ENCODE measurements at places on chromosomes 7 and 10.

GRCh38 chr7:159000859-159001435 lies 143.7 kb downstream of the VIPR2 start:
- DNase-seq: no peak

DNA sequence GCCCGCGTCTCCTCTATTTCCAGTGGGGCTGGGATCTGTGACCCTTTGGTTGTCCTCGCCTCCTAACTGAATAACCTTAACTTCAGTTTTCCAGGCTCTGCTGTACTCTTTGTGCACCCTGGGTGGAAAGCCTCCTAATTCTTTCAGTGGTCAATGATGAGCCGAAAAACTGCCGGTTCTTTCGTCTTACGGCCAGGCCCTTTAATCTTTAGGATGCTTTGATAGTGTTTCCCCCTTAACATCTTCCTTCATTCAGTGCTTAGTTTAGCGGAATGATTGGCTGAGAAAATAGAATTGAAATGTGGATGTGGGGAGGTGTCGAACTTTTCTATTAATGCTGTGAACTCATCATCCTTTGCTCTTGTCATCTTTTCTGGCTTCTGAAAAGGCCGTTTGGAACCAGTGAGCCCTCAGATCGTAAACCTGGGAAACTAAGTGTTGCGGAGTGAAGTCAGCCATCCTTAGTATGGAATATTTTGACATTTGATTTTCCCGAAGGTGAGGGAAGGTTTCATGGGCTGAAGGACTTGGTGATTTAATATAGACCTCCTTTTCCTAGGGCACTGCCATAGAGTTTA lies 847 bp downstream of the GARS1 start:
- no peak for DNase-seq

DNA sequence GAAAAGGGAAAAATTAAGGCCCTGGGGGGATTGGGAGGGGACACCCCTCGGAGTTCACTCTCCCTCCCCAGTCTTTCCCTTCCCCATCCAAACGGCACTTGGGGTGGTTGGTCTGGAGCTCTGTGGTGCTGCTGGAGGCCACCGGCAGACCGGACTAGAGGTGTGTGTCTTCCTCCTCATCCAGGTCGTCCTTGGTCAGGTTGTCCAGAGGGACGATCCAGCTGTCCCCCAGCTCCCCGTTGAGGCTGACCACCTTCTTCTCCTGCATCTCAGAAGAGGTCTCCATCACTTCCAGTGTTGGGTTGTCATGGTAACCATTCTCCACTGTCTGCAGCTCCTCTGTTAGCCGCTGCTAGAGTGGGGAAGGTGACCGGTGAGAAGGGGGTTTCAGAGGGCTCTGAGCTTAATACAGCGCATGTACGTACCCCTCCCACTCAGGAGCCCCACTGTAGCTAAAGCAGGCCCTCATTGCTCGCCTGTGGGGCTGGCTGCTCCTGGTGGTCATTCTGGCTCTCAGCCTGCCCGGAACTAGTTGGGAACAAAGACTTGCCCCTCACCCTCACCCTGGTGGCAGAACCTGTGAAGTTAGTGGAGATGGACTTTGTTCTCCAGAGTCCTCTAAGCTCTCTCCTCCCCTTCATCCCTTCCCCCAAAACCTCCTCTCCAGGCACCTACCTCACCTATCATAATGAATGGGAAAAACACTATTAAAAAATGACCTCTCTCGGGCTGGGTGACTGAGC lies 52.1 kb downstream of the PODXL start:
- no peak for DNase-seq

- DNase-seq: no peak
These were observed 13.3 kb downstream of the HOXA4 start for GRCh38 chr7:27116962-27117886.

- no peak for DNase-seq
These were observed 15.3 kb downstream of the JAZF1 start for GRCh38 chr7:28165261-28165660.

DNA sequence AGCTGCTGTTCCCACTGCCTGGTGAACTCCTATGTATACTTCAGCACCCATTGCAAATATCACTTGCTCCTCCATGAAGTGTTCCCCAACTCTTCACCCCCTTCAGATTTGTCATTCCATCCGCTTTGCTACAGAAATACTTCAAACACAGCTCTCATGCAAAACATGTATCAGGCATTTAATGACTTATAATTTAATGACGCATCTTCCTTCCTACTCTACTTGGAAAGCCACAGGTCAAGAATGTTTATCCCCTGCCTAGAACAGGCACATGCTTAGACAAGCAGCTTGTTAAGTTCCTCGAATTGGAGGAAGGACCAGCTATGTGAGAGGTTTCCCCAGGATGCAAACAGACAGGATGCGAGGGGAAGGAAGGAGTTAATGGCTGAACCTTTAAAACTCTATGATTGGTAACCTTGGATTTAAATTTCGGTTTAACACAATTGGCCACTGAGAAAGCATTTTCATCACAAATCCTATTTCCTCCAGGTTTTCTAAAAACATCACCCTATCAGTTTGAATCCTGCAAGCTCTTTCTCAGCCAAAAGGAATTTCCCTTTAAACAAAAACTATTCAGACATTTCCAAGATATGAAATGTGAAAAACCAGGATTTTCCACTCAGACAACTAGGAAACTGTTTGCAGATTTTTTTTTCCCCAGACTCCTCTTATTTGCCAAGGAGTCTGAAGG lies 11.5 kb downstream of the CREB3L2 start:
- no peak for DNase-seq

GRCh38 chr10:48582970-48583369 lies 21.9 kb downstream of the ARHGAP22 start:
- DNase-seq: no peak

DNA sequence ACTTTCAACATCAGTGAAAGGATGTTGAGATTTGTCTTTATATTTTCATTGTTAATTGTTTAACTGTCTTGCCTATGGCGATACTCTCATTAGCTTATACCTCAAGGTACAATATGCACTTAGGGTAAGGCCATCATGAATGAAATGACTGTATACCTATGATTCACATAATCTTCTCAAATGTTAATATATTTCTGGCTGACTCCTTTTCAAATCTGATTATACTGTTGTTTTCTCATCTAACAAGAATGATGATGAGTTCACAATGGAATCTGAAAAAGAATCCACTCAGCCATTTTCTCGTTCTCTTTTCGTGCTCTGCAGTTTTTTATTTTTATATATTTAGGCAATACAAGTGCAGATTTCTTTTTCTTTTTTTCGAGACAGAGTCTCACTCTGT lies 159.1 kb downstream of the ARHGAP12 start:
- no peak for DNase-seq

GRCh38 chr10:35674843-35675242 lies 32.7 kb upstream of the FZD8 start:
- DNase-seq: no peak

GRCh38 chr10:3666525-3667302 lies 118.3 kb downstream of the KLF6 start:
- peak; percentile 73 for DNase-seq

GRCh38 chr10:84177541-84178141 lies 4.0 kb downstream of the GPR15LG start:
- no peak for DNase-seq

- no peak for DNase-seq
These were observed 295.9 kb upstream of the NFE2L3 start for GRCh38 chr7:25855854-25856782.

- DNase-seq: no peak
These were observed 96.6 kb downstream of the ZNF438 start for GRCh38 chr10:30935078-30935477.

GRCh38 chr10:116014871-116015582 lies 258.0 kb downstream of the GFRA1 start:
- DNase-seq: no peak

- no peak for DNase-seq
These were observed 8.1 kb downstream of the DOCK1 start for GRCh38 chr10:126913316-126913715.

GRCh38 chr10:78579995-78580394 lies 488.8 kb upstream of the ZMIZ1 start:
- DNase-seq: no peak

- DNase-seq: peak; percentile 84
These were observed 31.2 kb downstream of the TBXAS1 start for GRCh38 chr7:139860090-139860775.

DNA sequence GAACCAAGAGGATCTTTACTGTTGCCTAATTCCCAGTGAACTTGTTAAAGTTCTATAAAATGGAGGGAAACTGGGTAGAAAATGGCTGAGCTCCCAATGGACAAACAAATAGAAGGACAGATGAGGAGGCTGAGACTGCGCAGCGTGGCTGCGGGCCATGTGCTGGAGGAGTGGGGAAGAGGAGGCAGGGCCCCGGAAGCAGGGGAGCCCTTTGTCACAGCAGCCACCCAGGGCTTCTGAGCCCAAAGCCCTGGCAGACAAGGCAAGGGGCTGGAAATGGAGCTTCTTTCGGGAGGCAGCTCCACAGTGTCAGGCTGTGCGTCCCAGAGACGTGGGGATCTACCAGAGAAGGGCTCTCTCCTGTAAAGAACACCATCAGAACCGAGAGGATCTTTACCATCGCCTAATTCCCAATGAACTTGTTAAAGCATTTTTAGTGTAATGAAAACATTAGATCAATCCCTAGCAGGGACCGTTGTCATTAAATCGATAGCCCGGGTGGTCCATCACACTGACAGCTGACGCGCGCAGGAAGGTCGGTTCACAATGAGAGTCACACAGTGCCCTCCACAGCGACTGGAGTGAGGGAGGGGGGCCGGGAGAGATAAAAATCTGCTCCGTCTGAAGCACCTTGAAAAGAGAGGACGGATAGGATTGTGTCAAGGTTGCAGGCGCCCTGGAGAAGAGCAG lies 14.0 kb upstream of the CNPY1 start:
- no peak for DNase-seq

DNA sequence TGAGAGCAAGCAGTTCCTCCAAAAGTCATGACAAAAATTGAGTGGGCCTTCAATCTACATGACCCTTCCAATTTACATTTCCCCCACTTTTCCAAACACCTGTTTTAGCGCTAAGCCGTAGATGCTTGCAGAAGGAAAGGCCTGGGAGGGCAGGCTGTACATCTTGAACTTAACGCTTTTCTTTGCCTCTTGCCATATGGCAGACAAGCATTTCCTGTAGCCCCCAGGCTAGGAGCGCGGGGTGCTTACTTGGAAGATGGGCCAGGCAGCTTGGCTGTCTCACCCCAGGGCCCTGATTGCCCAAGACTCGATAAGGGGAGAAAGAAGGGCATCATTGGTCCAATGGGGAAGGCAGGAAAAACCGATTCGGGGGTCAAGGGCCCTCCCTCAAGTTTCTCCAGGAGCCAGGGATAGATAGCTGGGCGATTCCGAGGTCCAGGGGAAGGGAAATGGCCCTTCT lies 1.8 kb downstream of the HOXA10 start:
- no peak for DNase-seq

DNA sequence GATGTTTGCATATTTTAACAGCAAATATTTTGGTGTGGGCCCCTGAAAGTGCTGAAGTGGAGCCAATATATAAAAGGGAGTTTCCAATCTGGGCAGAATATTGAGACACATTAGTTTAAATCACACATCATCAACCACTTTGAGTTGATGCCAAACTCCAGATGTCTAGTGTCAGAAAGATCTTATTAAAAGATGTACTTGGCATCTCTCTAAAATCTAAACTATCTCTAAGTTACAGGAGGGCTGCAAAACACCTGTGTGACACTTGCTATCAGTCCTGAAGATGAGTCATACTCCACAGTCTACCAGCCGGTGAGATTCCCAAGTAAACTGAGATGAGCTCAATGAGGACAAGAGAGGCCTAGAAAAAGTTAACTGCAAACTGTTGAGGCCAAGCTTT lies 11.4 kb downstream of the JAZF1 start:
- DNase-seq: no peak

GRCh38 chr10:80599424-80599847 lies 61.7 kb downstream of the SH2D4B start:
- peak; percentile 77 for DNase-seq

GRCh38 chr10:120555436-120555835 lies 98.4 kb downstream of the PLPP4 start:
- no peak for DNase-seq

DNA sequence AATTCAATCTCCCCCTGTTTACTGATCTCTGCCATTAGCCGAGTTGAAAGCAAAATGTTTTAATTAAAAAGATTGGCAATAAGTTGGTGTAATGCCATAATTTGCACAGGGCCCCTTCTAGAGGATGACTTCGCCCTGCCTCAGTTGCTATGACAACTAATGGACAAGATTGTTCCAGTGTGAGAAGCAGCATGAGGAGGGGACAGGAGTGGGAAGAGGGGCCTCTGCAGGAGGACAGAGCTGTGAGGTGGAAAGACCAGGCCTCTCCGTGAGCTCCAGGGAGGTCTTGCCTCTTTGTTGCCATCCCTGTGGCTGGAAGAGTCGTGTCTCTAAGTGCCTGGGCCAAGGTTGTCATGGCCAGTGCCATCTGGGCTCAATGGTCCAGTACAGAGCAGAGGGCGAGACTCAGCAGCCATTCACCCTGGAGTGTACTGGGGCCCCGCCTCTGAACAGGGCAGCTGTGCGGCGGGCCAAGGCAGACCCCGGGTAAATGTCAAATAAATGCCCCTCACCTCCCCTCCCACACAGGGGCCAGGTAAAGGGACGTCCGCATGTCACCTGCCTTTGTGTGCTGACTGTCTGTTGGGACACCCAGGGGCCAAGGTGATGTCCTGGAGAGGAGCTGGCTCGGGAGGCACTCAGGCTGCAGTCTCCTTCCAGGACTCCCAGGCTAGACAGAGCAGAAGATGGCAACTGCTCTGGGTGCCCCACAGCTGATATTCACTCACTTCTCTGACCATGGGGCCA lies 97.0 kb upstream of the RET start:
- DNase-seq: no peak

GRCh38 chr7:8418629-8419245 lies 14.7 kb upstream of the NXPH1 start:
- DNase-seq: no peak

- no peak for DNase-seq
These were observed 297.8 kb downstream of the CNTNAP2 start for GRCh38 chr7:146414373-146414772.

DNA sequence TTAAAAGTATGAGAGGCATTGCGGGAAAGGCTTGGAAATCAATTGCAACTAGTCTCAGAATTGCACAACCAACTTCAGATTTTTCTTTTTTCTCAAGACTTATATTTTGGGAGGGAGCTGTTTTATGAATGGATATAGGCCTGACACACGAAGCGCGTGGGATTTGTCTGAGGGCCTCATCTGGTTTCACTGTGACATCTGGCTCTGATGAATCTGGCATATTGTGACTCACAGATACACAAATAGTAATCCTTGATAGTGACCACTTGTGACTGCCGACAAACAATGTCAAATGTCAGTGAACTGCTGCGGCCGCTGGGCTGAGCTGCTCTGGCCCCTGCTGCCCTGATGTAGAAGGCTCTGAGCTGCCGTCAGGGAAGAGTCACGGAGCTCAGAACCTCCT lies 655.1 kb downstream of the INHBA start:
- no peak for DNase-seq

DNA sequence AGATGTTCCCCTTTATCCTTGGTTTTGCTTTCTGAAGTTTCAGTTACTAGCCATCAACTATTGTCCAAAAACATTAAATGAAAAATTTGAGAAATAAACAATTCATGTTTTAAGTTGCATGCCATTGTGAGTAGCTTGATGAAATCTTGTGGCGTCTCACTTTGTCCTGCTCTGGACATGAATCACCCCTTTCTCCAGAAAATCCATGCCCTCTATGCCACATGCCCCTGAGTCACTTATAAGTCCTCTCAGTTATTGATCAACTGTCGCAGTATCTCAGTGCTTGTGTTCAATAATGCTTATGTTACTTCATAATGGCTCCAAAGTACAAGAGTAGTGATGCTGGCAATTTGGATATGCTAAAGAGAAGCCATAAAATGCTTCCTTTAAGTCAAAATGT lies 208.0 kb upstream of the FERD3L start:
- no peak for DNase-seq

All from lower lobe of right lung (tissue), 2 donors.